ENCODE measurements at places on chromosomes 3 and 15.

DNA sequence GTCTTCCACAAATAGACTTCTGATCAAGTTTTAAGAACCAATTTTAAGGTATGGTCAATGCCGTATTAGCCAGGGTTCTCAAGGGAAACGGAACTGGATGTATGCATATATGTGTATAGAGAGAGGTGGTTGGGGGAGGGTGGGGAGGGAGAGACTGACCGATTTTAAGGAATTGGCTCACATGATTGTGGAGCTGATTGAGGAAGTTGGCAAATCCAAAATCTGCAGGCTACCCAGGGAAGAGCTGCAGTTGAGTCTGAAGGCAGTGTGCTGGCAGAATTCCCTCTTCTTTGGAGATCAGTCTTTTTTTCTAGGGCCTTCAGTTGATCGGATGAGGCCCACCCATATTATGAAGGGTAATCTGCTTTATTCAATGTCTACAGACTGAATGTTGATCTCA lies 40.8 kb upstream of the SPRED1 start:
- DNase-seq: no peak

GRCh38 chr3:108006881-108007331 lies 83.9 kb downstream of the CD47 start:
- no peak for DNase-seq

DNA sequence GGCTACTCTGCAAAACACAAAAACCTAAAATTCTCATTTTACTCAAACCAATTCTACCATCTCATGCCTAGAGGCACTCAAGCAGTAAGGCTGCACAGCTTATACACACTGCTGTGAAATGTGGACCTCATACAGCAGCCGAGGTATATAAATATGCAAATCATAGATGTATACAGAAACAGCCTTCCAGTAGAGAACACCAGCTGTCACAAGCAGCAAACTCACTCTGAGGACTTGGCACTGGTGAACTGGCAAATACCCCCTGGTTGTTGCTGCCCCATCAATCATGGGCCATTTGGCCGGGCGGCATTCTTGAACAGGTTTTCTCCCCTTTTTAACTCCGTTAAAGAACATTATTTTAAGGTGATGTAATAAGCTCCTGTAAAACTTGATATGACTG lies 378.0 kb downstream of the LSAMP start:
- no peak for DNase-seq

DNA sequence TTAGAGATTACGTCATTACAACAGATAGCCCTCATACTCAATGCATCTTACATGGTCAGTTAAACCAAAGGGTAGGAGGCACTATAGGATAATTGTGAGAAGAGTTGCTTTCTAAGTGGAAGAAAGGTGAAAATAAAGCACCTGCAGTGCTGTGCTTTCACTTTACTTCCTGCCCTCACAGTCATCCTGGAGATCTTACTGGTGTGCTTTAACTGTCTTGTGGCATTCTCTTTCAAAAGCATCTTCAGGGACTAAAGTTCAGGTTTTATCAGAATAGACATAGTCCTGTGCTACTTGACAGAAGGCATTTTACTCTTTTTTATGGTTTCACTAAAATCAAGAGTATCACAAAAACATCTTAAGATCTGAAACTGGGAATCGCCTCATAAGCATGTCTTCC lies 286.6 kb downstream of the ZBTB20 start:
- no peak for DNase-seq

DNA sequence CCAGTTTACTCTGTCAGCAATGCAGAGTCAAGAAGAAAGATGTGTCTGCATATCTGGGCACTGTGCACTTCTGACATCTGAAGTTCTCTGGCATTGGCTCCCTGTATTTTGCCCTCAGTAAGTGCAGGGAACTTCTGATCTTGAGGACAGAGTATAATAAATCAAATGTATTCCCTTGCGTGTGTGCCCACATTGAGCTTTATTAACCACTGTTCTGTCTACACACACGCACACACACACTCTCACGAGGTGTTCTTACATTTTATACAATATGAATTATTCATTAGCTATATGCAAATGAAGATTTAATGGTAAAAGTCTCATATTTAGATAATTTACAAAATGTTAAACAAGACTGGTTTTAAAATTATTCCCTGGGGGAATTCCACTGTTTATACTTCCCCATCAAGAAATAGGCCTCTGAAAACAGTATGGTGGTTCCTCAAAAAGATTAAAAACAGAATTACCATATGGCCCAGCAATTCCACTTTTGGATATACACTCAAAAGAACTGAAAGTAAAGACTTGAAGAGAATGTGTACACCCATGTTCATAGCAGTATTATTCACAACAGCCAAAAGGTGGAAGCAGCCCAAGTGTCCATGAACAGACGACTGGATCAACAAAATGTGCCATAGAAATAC lies 24.6 kb upstream of the ANPEP start:
- DNase-seq: no peak

- no peak for DNase-seq
Measured at GRCh38 chr3:68997887-68998286, 15.6 kb downstream of the EOGT start.

GRCh38 chr3:24472358-24472757 lies 22.3 kb downstream of the THRB start:
- DNase-seq: no peak

DNA sequence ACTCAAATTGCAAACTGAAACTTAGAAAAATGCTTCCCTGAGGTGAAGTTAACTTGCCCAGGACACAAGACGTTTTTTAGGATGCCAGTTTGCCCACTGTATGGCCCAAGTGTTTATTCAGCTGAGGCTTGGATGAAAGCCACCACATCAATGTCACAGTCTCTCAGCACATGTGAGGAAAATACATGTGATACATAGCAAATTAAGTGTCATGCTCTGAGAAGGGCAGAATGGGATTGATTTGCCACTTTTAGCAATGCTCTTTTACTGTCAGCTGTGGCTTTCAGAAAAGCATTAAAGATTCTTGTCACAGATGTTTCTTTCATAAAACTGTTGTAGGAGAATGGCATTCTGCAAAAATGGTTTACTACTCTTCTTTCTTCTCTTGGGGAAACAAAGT lies 165.5 kb downstream of the ZIC1 start:
- no peak for DNase-seq

GRCh38 chr3:188031121-188031520 lies 122.8 kb upstream of the LPP start:
- no peak for DNase-seq

Data from hepatocyte (in vitro differentiated cells).